ENCODE measurements at places on chromosomes 3 and 15.
A peak's percentile ranks its signal among the peaks of the same experiment; 100 is the strongest.

DNA sequence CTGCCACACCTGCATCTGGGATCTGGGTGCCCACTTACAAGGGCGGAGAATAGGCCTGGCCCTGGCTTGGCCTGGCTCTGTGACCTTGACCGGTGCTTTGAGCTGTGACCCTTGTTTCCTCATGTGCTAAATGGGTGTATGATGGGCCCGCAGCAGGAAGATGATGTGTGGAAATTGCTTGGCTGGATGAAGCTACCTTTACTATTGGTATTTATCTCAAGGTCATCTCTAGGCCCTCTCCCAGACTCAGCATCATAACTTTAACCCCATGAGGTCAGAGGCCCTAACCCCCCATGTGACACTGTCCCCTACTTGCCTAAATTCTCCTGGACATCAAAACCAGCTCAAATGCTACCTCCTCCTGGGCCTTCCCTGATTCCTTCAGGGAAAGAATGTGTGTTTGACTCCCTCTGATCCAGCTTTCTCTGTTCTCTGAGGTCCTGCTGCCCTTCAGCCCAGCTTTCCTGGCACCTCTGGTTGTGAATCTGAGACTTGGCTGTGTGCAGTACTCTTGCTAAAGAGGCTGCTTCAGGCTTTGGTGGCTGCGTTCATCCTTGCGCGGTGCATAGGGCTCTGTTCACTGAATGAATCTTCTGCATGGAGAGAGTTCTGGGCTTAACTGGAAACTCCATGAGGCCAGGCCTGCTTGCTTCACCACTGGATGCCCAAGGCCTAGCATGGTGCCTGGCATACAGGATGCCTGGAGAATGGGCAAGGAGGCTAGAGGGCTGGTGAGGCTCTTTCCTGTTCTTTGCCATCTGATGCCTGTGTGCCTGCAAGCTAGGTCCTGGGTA is 25.2 kb upstream of the SLC6A6 start:
- DNase-seq: no peak

DNA sequence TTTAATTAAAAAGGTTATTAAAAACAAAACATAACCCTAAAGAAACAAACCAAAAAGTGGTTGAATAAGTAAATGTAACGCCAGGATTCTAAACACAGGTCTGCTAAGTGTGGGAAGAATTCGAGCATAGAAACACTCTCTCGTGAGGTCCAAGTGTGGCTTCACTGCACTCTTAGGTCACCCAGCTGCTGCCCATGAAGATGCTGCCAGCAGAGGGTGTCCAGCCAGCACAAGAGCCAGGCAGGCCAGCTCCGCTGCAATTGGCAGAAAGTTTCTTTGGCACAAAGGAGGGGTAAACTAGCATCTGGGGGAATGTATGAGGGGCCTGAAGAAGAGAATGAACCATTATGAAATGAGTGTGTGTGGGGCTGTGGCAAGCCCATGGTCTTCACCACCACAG is 215.7 kb upstream of the FEZF2 start:
- no peak for DNase-seq

DNA sequence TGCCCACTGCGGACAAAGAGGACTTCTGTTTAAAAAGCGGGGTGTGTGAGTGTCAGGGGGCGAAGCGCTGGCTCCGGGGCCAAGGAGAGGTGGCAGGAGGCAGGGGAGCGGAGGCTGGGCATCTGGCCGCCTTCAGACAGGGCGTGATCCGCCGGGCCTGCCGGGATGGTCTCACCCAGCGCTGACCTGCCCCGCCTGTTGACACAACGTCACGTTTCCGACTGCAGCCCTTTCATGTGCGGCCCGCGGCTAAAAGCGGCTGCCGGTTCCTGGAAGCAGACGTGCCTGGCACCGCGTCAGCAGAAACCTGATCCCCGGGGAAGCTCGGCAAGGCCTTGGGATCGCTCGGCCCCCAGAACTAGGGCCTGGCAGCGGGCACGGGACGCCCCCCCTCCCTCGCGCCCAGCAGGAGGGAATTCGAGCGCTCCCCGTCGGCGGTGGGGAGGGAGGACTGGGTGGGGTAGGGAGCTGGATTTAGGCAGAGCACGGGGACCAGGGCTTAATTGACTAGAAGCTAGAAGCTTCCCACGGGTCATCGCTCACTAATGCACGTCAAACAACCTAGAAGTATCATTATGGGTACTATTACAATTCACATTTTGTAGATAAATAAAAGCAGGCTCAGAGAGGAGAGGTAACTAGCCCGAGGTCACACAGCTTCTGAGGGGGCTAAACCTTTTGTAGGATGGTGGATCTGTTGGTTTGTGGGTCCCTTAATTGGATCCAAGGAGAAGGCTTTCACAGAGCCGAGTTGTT is 7.7 kb downstream of the BHLHE40 start:
- DNase-seq: peak; percentile 66

DNA sequence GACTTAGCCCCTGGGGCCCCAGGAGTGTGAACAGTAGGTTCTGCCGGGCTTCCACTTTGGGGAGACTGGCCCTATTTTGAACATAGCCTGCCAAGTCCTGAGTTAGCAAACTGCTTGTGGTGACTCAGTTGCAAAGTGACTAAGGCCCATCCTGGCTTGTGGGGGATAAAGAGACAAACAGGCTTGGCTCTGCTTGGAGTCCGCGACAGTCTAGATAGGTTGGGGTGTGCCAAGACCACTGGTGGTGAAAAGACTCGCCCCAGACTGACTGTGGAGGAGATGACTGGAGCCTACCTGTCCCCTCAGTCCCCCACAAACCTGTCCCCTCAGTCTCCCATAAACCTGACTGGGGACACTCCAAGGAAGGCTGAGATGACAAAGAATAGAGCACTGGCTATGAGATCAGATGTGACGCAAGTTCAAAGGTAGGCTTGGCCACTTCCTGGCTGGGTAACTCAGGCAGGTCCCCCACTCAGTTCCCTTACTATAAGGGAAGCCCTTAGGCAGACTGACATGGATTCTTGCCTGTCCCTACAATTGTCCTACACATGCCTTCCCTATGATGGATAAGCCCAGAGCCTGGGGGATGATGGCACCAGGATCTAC is 4.3 kb downstream of the DNASE1L3 start:
- DNase-seq: no peak

DNA sequence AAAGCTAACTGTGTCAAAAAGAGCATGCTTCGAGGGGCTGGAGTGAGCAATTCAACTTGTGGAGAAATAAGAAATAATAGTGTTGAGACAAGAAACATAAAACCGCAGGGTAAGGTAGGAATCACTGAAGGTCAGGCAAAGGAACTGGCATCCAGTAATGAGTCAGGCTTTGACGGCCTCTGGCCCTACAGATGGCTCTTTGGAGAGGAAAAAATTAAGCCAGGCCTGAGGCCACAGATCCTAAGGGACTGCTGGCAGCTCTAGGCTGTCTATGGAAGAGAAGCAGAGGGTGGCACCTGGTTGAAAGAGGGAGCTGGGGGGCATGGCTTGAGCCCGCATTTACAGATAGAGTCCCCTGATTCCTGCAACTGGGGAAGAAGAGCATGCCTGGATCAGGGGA is 28.6 kb upstream of the ZSCAN2 start:
- DNase-seq: no peak

DNA sequence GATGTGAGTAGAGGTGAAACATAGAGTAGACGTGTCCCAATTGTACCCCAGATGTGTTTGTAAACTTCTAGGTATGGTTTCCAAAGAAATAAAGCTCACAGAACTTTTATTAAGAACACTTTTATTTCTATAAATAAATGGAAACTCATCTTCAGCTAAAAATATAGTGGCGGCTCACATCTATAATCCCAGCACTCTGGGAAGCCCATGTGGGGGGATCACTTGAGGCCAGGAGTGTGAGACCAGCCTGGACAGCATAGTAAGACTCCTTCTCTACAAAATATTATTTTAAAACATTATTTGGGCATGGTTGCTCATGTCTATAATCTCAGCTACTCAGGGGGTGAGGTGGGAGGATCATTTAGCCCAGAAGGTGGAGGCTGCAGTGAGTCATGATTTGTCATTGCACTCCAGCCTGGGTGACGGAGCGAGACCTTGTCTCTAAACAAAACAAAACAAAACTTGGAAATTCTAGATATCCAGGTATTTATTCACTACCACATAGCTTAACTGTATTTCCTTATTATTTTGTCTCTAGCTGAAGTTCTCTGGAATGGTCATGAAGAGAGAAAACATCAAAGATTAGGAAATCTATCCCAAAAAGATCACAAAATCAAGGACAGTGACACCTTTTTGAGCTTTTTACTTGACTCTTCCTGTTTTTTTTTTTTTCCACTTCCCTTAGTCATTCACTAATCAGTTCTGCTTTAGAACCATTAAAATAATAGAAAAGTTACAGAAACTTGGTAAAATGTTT is 258.1 kb downstream of the TIGIT start:
- DNase-seq: no peak

DNA sequence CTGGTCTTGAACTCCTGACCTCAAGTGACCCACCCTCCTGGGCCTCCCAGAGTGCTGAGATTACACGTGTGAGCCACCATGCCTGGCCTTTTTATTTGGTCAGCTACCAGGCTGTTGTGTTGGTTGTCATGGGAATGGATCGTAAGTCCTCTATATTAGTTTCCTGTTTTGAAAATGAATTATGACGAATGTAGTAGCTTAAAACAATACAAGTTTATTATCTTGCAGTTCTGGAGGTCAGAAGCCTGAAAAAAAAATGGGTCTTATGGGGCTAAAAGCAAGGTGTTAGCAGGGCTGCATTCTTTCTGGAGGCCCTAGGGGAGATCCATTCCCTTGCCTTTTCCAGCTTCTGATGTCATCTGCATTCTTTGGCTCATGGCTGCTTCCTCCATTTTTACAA is 25.1 kb upstream of the HERC1 start:
- DNase-seq: peak; percentile 46

DNA sequence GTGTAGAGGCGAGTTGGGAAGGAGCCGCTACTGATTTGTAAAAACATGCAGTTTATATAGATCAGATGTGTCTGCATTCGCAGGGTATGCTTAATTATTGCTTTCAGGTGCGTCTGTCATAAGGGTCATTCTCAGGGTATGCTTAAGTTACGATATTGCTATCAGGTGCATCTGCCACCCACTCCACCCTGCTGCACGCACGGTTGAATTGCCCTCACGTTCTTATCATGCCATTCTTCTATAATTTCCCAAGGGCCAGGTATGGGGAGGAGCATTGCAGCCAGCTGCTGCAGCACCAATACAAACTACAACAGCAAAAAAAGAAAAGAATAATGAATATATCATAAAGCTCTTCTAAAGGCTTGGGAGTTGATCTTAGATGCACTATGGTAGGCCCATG is 230.0 kb downstream of the KBTBD8 start:
- no peak for DNase-seq

GRCh38 chr3:57709031-57709430 is 16.2 kb upstream of the DENND6A start:
- no peak for DNase-seq

DNA sequence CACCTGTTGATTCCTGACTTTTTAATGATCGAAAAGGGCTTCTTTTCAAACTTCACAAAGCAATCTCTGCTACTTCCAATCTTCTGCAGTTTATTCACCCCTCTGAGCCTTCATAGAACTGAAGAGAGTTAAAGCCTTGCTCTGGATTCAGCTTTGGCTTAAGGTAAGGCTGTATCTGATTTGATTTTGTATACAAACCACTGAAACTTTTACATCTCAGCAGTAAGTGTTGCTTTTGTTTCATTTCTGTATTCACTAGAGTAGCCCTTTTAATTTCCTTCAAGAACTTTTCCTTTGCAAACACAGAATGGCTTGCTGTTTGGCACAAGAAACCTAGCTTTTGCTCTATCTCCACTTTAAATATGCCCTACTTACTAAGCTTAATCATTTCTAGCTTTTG is 1193.0 kb upstream of the GBE1 start:
- no peak for DNase-seq

DNA sequence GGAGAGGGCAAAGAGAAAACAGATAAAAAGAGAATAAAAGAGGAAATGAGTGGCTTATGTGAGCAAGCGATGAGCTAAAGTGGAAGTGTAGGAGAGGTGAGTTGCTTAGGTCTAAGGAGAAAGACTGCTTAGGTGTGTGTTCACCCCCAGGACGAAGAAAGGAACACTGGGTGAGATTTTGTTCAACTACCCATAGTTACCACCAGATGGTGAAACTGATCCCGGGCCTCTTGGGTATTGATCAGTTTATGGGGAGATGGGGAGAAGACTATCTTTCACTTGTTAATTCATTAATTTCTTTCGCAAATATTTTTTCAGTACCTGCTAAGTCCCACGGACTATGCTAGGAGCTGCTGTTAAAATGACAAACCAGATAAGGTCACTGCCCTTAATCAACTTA is 33.9 kb downstream of the GAP43 start:
- no peak for DNase-seq

DNA sequence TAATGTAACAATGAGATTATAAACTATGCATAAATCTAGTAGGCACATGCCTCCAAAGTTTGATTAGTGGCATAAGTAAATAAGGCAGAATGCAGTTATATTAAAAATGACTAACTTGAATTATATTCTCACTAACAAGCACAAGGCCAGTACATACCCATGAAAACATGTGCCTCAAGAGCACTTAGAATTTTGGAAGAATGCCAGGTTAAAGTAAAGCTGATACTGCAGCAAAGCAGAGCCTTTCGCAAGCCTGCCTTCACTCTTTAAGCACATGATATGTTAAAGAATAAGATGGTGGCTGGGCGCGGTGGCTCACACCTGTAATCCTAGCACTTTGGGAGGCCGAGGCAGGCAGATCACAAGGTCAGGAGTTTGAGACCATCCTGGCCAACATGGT is 49.0 kb downstream of the KBTBD12 start:
- DNase-seq: no peak

DNA sequence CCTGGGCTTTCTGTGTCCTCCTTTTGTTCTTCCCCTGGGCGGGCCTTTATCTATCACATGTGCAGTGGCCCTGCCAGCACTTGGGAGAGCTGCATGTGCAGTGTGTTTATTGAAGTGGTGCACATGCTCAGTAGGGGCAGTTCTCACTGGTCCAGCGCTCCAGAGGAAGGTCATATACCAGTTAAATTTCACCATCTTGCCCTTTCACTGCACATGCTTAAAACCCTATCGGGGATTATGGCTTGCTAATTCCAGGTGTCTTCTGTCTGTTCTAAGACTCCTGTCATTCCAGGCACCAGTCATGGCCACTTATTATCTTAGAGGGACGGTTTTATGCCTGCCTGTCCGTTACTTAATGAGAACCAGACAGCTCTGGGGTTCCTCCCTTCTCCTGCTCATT is 52.2 kb downstream of the ROPN1B start:
- no peak for DNase-seq

GRCh38 chr3:196219194-196219969 is 3.0 kb downstream of the SLC51A start:
- peak; percentile 45 for DNase-seq

DNA sequence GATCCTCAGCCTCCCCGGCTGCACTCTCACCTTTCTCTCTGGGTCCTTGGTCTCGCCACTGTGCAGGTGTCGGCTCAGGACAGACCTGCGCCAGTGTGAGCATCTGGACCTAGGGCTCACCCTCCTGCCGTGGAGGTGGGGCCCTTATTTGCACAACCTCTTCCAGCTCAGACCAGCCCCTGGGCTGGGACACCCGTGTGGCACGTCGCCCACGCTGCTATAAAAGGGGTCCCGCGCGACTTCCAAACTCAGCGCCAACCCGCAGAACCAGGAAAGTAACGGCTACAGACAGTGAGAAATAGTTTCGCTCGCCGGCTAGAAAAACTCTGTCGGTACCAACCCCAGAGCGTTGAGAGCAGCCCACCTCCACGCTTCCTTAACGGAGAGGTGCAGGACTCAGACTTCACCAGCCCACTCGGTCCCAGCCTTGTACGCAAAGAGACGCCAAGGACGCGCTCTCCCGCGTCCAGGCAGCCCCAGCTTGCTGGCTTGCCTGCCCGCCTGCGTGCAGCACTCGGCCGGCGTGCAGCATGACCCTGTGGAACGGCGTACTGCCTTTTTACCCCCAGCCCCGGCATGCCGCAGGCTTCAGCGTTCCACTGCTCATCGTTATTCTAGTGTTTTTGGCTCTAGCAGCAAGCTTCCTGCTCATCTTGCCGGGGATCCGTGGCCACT is at the start of the genes DUOX2 and DUOXA2:
Gene DUOX2 (minus strand): TSS at position 97 of the 675 bp plus-strand sequence. CDS start 761 bp downstream, outside the sequence.
Gene DUOXA2 (plus strand): TSS at position 251 of the 675 bp plus-strand sequence. CDS start 280 bp downstream, at position 531.
- no peak for DNase-seq

Measured in naive B cell (primary cell).